NCI-H1105 (cell line): ENCODE measurements at places on chromosomes 11 and 22.
A peak's percentile ranks its signal among the peaks of the same experiment; 100 is the strongest.

DNA sequence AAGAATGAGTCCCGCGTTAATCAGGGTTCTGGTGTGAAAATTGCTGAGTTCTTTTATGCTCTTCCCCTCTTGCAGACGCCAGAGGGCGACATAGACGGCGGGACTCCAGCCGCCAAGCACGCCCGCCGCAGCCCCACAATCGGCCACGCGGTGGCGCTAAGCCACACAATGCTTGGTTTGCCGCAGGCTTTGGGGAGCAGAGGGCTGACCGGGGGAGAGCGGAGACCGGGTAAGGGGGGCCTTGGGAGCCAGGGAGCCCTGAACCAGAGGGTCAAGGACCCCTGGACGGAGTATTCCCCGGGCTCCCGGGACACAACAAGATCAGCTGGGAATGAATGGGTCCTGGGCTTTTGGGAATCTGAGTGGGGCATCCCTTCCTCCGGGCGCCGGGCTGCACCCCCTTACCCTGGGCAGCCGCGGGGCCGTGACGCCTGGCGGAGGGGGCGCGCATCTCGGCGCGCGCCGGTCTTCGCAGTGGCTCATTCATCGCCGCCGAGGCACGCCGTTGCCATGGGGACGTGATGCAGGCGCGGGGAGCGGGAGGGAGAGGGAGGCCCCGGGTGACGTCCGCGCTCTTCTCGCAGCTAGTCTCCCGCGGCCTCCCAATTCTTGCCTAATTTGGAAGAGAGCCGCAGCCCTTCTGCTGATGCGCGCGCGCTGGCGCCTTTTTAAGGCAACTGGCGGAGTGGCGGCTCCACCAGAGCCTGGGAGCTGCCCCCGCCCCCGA lies 12.2 kb upstream of the NPAS4 start:
- peak; percentile 98 for DNase-seq

- DNase-seq = no peak
Observed at GRCh38 chr22:20511578-20512229, 4.3 kb downstream of the MED15 start.

GRCh38 chr22:30129636-30130035 lies 49.4 kb downstream of the HORMAD2 start:
- no peak for DNase-seq

- DNase-seq = no peak
Observed at GRCh38 chr22:41801147-41801819, 804 bp downstream of the CCDC134 start.

GRCh38 chr22:44773082-44773481 lies 20.7 kb downstream of the ARHGAP8 start:
- no peak for DNase-seq

DNA sequence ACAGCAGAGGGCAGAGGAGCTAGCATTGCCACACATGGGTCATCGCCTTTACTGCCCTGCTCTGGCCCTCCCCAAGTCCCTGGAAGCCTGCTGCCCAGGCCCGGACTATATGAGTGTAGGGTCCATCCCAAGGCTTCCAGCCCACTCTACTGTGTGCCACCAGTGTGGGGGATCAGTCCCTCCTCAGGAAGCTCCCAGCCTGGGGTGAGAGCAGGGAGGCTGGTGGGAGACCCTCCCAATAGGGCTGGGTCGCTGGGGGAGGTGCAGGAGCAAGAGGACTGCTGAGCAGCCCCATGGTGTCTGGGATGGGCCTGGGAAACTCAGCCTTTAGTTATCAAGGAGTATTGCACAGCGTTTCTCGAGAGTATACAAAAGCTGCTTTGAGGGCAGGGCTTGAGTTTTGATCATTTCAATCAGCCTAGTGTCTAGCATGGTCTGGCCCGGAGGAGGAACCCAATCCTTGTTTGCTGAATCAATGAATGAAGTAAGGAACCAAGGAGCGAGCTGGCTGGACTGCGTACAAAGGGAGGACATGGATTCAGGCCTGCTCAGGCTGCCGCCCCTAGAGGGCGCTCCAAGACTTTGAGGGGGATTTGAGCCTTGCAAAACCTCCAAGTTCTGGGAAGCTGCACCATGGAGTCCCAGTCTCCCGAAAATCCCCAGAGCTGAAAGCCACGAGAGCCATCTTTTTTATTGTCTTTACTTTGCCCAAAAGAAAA lies 89.0 kb upstream of the PARVA start:
- DNase-seq = peak; percentile 94

GRCh38 chr11:102111011-102111786 lies 952 bp downstream of the YAP1 start:
- no peak for DNase-seq

DNA sequence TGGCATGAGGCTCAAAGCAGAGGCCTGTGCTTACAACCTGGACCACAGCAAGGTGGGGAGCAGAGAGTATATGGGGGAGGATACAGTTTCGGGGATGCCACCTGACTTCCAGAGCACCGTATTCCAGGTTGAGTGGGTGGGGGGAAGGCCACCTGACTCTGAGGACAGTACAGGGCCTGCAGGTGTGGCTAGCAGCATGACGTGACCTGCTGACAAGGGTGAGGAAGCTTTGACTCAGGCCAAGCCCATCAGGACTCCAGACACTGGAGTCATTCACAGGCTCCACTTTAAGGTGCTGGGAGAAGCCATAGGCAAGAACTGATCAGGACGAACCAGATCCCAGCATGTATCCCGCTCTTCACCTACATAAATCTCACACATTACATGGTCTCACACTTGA lies 34.6 kb upstream of the CRTAM start:
- no peak for DNase-seq

DNA sequence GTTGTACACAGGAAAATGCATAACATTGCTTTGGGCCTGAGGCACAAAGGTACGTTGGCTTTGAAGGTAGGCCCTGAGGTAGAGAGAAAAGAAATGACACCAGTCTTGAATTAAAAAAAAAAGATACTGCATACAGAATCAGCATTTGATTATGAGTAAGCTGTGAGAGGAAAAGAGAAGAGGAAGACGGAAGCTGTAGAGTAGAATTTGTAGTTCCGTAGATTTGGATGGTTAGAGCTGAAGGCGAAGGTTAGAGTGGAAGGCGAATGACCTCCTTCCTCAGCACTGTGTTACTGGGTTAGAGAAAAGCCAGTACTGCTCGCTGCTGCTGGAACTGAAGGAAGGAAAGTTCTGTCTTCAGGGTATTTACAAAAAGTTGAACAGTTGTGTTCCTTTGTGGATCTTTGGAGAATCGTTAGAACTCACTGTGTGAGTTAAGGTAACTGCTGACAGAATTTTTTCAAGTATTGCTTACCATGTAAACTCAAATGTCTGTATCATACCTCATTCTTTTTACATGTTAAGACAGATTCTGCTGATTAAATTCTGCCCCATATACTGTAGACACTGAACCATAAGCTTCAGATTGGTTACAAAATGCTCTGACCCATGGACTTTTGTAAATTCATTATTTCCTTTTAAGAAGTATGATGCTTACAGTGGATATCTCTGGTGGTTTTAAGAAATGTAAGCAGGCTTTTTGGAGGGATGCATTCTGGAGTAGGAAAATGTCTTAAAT lies 50.2 kb downstream of the MCAM start:
- no peak for DNase-seq

GRCh38 chr11:133072378-133072777 lies 459.9 kb downstream of the OPCML start:
- no peak for DNase-seq

DNA sequence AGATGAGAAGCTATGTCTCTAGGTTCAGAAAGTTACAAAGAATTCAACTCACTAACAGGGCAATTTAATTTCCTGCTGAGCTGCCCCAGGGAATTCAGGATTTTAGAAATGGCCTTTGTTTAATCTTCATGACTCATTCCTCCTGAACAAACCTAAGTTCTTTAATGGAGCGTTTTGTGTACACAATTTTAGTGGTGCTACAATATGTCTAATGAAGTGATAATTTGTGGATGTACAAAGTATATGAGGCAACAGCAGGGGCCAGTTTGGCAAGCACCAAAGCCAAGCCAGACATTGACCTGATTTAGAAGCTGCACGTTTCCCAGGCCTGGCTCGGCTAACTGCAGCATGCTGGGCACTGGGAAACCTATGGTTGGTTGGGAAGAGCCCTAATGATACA lies 34.4 kb upstream of the HEPHL1 start:
- no peak for DNase-seq

- DNase-seq = no peak
Observed at GRCh38 chr11:75759832-75760231, 8.7 kb upstream of the DGAT2 start.

- no peak for DNase-seq
Observed at GRCh38 chr11:115716601-115717529, 212.7 kb upstream of the CADM1 start.

DNA sequence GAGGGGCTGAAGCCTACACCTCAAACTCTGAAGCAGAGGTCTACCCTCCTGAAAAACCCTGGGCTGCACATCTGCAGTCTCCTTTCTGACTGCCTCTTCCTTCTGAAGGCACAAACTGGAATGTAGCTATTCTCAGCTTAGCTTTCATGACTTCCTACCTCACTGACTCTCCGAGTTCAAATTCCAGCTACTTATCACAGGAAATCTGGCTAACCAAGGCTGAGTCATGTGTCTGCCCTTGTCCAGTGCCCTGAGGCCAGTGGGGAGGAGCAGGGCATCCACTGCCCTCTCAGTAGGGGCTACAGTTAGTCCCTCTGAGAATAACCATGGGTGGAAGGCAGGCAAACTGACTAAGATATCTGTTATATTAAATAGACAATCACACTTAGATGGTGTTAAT lies 29.2 kb downstream of the PDGFD start:
- DNase-seq = no peak

DNA sequence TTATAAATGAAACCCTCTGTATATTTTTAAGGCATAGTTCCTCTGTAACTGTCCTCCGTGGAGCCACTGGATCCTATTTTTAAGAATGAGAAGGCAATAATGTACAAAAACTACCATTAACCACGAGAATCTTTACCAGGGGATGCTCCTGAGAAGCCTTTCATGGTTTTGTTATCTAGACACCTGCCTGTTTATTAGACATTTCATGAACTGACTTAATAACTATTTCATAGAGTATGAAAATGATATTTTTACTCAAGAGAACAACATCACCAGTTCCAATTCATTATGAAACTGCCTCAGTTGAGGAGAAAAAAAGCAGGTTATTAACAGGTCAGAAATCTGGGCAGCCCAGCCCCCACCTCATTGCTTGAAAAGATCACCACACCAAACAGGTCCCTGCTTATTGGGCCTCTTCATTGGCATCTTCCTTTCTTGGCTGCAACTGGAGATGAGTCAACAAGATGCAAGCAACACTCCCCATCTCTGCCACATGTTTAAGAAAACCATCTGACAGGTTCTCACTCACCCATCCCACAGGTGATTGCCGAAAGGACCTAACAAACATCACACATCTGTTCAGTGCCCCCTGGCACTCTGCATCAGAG lies 27.8 kb downstream of the ETS1 start:
- DNase-seq = no peak

DNA sequence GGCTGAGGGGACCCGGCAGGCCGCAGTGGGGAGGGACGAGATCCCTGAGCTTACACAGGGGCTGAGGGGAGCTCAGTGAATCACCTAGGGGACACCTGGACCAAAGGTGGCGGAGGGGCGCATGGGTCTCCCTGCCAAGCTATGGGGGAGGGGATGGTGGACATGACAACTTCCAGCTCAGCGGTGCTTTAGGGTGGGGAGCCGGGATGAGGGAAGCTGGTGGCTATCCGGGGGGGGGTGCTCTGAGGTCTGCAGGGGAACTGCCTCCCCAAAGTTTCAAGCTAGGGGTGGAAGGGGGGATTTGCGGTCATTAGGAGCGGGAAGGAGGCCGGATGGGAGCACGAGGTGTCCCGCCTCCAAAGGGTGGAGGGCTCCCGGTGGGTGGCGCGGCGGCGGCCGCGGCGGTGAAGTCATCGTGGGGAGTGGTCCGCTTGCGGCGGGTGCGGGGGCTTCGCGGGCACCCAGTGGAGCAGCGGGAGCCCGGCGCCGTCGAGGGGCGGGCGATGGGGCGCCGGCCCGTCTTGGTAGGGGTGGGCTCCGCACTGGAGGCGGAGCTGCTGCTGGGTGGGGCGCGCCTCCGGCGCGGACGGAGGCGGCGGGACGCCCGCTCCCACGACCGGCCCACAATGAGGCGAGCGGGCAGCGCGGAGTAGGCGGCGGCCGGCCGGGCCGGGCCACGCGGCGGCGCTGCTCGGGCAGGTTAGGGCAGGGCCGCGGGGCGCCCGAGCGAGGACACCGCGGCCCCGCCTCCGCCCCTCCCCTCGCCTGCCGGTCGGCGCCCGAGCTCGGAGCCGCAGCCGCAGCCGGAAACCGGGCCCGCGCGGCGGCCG lies at the start of gene MICALL1:
Gene MICALL1, plus strand, starts transcription at position 764 of the 830 bp plus-strand sequence. CDS start 126 bp downstream, outside the sequence.
- DNase-seq = peak; percentile 15

GRCh38 chr11:116602637-116602942 lies 170.2 kb downstream of the BUD13 start:
- DNase-seq = no peak

GRCh38 chr22:45098056-45098455 lies 65.7 kb upstream of the NUP50 start:
- DNase-seq = no peak

DNA sequence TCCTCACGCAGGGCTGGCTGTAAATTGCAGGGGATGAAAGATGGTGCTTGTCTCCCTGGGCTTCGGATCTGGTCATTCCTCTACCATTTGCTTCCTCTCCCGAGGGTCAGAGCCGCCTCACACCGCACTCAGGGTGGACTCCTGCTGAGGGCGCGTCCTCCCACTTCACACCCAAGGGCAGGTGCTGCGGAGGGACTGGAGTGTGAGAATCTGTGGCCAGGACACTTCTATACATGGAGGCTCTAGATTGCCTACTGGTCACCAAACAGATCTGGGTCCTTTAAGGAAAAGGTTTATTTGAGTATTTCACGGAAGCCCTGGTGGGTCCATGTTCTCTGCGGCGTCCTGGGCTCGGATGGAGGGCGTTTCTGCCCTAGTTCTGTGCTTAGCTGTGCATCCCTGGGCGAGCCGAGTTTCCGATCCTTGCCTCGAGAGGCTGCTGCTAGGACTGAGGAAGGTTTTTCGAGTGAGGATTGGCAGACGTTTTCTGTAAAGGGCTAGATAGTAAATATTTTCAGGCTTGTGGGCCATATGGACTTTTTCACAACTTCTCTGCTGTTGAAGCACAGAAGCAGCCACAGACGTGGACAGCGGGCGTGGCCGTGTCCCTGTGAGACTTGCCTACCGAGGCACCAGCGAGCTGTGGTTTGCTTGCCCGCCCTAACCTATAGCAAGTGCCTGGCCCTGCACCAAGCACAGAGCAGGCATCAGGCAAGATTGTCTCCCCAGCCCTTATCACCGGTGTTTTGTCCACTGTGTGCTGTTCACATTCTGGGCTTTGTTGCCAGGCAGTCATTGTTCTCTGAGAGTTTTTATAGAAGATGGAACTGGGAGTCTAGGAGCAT lies 279.0 kb downstream of the TBC1D22A start:
- no peak for DNase-seq

GRCh38 chr11:69442807-69443137 lies 38.7 kb upstream of the LINC01488 start:
- DNase-seq = no peak

DNA sequence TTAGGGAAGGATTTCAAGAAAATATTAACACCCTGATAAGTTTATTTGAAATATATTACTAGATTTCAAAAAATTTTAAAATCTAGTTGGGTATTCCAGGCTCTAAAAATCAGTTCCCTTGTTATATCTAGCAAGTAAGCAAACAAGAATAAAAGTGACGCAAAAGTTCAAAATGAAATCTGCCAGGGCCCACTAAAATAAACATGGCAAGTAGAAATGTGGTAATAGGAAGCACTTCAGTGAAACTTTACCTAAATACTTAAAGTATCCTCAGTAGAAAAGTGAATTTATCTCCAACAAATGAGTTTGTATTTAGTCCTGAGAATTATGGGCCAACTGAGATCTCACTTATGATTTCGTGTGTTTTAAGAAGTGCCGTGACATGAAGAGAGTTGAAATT lies 23.6 kb downstream of the POLD3 start:
- no peak for DNase-seq
